Left cardiac atrium (tissue), 4 donors: ENCODE measurements at places on chromosomes 7 and 10.

GRCh38 chr7:44964384-44964830, 14.4 kb downstream of the MYO1G start:
- peak; percentile 14 for DNase-seq

DNA sequence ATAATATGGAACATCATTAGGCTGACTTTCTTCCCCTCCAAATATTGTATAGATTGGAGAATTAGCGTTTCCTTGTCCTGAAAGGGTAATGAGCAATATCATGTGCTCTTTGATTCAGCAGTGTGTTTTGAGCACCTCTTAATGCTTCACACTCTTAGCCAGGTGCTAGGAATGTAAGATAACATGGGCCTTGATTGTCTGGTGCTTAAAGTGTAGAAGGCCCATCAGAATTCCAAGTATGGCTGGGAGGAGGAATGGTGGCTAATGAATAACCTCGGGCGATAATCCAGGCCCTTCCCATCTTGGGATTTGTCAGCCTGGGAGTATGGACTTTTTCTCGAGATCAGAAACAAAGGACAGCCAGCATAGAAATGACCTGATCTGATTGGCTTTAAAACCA, 8.6 kb downstream of the TSPAN13 start:
- DNase-seq, result no peak

DNA sequence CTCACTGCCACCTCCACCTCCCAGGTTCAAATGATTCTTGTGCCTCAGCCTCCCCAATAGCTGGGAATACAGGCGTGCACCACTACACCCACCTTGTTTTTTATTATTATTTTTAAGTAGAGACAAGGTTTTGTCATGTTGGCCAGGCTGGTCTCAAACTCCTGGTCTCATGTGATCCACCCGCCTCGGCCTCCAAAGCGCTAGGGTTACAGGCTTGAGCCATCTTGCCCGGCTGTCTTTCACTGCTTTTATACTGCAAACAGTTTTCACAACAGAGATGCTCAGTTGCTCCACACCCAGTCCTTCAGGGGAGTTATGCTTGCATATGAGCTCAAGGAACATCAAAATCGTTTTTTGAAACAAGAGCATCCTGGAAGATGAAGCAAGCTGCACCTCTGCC, 1.3 kb upstream of the PRR15 start:
- no peak for DNase-seq

DNA sequence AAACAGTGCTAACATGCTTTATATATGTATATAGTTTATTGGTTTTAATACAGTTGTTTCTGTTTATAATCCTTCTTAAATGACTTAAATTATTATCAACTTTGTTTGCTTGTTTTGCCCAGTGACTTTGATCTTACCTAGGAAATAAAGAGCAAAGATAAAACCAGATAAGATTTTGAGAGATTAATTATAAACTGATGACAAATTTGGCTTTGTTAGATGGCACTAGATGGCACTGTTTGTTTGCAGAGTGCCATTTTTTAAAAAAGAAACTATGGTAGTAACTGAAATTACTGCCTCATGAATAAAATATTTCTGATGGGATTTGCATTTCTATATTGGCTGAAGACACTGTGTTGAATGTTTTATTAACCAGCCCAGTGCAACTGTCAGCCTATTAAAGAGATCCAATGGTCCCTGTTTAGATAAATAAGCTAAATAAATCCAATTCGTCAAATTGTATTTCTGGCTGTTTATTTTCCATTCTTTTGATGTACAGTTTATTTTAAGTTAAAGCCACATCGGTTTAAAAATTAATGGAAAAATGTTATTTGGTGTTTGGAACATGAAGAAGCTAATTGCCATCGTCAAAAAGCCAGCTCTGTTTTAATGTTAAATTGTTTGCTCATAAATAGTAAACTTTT, 28.7 kb downstream of the VTI1A start:
- DNase-seq, result no peak
